ENCODE measurements at places on chromosomes 5 and 9. TPM values are rescaled to one million over a fixed set of nuclear protein-coding genes. Genes with fewer than 3 reads are reported as not detected.

GRCh38 chr5:171493646-171494393 lies 74.4 kb downstream of the FGF18 start:
- DNase-seq = no peak

DNA sequence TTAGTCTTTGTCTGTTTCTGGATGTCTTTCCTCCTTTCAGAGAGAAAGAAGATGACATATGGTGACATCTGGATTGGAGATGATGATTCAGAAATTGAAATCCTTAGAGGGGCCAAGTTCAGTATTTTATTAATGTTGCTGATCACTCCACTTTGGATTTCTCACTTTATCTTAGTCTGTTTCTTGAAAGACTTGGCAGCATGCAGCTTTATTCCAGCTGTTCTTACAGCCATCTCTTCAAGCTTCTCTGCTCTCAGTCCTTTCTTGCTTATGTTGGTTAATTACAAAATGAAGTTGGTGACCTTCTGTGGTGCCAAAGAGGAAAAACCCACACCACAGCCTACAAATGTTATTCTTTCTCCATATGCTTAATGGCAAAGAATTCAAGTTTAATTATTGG lies 62.1 kb downstream of the SNCAIP start:
- no peak for DNase-seq

DNA sequence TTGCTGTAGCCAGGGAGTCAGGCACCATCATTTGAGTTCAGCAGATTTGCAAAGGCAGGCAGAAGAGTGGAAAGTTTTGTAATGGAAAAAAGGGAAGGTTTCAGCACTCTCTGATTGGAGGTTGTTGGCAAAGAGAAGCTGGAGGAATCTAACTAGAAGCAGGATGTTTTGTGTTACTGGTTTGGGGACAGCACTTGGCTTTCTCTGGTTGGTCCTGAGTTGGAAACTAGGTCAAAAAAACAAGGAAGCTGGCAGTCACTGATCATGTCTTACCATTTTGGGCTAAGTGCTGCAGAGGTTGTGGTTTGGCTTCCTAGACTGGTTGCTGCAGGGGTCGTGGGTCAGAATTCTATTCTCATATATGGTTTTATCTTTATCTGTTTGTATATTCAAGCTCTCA lies 189.8 kb downstream of the DRD1 start:
- DNase-seq = no peak

- DNase-seq = no peak
Observed at GRCh38 chr5:176781638-176782570, 28.5 kb upstream of the UNC5A start.

- DNase-seq = peak; percentile 16
Observed at GRCh38 chr5:178429491-178430185, 160.6 kb downstream of the COL23A1 start.

- DNase-seq = no peak
Observed at GRCh38 chr5:109759306-109759705, 69.6 kb downstream of the MAN2A1 start.

DNA sequence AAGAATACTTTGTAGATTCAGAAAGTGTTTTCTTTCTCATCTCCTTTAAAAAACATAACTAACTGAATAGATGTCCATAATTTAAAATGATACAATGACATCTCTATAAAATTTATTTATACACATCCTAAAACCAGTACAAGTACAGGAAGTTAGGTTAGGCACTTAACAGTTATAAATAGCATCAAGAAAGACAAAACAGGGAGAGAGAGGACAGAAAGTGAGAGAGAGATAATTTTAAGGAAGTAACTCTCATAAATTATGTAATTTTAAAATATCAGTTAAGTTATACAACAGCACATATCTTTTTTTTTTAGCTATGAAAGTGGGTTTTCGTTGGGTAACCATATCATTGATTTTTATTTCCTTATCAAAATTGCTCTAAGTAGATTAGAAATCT lies 1068.6 kb downstream of the TAF11L14 start:
- DNase-seq = no peak

Gene TNIP1
- total RNA-seq = 276 TPM

Gene DOK3
- 14.9 TPM for total RNA-seq

Gene RLN2
- total RNA-seq = 2.4 TPM

DNA sequence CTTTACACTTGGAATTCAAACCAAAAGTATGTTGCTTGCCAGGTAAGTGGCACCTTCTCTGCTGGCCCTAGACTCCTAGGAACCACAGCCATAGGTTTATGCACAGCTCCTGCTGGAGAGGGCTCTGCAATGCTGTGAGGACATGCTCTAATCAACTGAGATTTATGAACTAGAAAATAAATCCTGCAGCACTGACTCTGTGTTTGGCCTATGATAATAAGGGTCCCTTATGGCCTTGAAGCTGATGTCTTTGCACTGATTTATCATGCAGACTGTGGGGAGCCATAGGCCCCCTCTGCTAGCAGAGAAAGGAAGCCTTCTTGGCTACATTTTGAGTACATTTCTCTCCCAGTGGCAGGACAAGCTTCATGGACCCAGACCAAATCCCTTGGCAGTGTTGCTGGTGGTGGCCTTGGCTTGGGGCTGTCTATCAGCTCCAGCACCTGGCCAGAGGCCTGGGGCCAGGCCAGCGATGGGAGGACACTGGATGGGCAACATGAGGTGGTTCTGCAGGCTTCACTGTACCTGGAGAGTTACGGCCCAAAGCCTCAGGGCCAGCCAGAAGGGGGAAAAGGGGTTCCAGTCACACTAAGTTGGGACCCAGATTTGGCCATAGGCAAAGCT lies 178.0 kb downstream of the SEMA6A start:
- DNase-seq = no peak

Gene PTPN3
- 0.80 TPM for total RNA-seq

Gene SPINK6
- total RNA-seq = not detected

Gene TMEFF1
- 0.89 TPM for total RNA-seq

DNA sequence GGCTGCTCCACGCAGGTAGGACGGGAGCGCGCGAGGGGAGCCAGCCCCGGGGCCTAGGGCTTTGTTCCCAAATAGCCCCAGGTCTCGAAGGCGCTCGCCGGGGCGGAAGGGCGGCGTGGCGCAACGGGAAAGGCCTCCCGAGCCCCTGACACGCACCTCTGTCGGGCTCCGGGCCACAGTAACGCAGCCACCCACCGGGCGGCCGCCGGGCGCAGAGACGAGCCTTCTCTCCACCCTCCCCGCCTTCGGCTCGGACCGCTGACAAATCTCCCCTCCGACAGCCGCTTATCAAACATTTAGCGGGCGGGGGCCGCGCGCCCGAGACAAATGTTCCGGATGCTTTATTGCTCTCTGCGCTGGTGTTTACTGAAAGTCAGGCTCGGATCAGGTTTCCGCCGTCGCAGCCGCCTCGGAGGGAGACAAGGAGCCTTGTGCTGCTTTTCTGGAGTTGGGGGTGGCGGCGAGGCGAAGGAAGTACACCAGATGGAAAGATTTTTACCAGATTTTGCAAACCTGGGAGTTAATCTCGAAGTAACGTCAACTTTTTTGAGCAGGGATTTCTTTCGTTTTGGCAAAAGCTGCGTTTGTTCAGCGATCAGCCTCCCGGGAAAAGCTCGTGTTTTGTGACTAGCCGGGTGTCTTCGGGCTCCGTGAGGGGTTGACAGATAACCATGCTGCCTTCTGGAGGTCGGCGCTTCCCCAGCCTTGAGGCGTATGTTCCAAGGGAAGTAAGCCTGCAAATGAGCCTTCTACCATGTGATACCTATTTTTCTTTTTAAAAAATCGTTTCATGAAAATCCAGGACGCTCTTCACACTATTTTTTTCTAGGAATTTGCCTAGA lies 950 bp downstream of the RGMB start:
- DNase-seq = peak; percentile 62

- no peak for DNase-seq
Observed at GRCh38 chr5:68277431-68277830, 61.9 kb downstream of the PIK3R1 start.

Gene HACD4
- total RNA-seq = 3.9 TPM

GRCh38 chr5:50415912-50416311 lies 25.2 kb downstream of the EMB start:
- DNase-seq = no peak

DNA sequence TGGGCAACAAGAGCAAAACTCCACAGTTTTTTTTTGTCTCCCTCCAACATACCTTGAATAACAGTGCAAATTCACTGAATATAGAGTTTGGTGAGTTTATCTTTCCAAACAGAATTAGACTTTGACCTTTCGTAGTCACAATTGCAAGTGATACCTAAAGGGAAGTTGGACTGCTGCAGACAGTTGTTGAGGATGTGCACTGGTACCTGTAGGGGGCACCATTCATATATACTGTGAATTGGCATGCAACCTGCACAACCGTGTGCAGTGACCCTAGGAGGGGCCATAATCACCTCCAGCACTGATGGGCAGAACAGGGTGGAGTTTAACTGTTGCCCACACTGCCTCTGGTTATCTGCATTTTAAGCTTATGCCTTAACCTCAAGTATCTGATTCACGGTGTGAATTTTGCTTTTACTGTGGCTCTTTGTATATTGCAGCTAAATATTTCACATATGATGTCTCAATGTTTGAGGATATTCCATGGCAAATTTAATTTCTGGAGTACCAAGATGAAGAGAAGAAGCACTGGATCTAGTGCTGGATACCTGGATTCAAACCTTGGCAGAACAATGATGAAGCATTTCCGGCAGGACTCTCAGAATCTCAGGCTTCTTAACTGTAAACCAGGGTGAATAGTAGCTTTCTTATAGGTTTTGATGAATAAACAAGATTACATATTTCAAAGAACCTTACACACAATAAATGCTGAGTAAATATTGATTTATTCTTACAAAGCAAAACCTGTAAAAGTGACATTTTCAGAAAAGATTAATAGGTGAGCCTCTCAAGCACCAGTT lies 144.3 kb downstream of the ACTBL2 start:
- no peak for DNase-seq

DNA sequence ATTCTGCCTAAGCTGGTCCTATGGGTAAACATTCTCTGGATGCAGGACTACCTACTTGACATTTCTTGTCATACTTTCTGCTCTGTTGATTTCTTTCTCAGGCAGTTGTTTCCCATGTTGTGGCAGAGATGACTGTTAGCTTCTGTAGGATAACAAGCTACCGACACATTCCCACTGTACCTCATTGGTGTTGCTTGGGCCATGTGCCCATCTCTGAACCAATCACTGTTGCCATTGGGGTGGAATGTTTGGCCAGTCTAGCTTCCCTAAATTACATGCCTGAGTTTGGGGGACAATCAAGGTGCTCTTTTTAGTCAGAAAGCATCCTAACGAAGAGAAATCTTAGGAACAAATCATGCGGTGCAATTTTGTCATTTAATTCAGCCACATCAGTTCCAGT lies 212.0 kb downstream of the KDM4C start:
- DNase-seq = no peak

- DNase-seq = no peak
Observed at GRCh38 chr9:81259896-81260295, 429.5 kb downstream of the TLE1 start.

Gene PRRX2
- total RNA-seq = 1.7 TPM

GRCh38 chr9:15293804-15294316 lies 13.2 kb downstream of the TTC39B start:
- no peak for DNase-seq

Gene PCSK5
- 6.3 TPM for total RNA-seq

- DNase-seq = no peak
Observed at GRCh38 chr5:150065886-150066285, 20.5 kb downstream of the CSF1R start.

DNA sequence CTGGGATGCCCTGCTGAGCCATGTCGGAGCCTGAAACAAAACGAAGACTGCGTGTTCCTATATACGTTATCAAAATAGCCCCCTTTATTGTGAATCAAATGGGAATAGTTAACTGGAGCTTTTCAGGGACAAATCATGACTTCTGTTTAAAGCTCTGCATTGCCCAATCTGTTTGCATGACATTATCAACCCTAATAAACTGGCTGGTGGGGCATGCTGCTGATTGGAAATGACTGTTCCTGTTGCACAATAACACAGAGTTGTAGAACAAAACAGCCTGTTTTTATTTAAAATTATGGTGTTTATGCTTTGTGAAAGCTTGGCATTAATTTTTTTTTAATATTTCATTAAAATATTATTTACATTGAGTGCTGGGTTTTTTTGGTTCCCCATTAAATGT lies 215.5 kb downstream of the TMEM167A start:
- DNase-seq = no peak

Data from activated naive CD4-positive, alpha-beta T cell treated with anti-CD3 and anti-CD28 coated beads, Interleukin-2, amount 50 U/mL, for 72 hours (primary cell).